ENCODE measurements at places on chromosomes 12 and 14. TPM values are rescaled to one million over a fixed set of nuclear protein-coding genes. Genes with fewer than 3 reads are reported as not detected.

- H3K4me3 ChIP-seq, result no peak overlapping the region
- no peaks in the 10 kb centered on the region for H3K27me3 ChIP-seq
- no peak overlapping the region for H3K27ac ChIP-seq
- DNase-seq, result no peak
- no peaks in the 10 kb centered on the region for H3K36me3 ChIP-seq
- peaks cover 24% of the 10 kb centered on the region for H3K4me1 ChIP-seq
These were observed 68.1 kb downstream of the NCOR2 start for GRCh38 chr12:124499190-124499753.

The TMPRSS12 gene
- not detected for total RNA-seq

- DNase-seq, result no peak
- H3K4me3 ChIP-seq, result no peak overlapping the region
- H3K27me3 ChIP-seq, result peaks cover 6% of the 10 kb centered on the region
- H3K4me1 ChIP-seq, result no peaks in the 10 kb centered on the region
- no peak overlapping the region for H3K27ac ChIP-seq
These were observed 74.4 kb downstream of the NTF3 start for GRCh38 chr12:5506295-5506694.

DNA sequence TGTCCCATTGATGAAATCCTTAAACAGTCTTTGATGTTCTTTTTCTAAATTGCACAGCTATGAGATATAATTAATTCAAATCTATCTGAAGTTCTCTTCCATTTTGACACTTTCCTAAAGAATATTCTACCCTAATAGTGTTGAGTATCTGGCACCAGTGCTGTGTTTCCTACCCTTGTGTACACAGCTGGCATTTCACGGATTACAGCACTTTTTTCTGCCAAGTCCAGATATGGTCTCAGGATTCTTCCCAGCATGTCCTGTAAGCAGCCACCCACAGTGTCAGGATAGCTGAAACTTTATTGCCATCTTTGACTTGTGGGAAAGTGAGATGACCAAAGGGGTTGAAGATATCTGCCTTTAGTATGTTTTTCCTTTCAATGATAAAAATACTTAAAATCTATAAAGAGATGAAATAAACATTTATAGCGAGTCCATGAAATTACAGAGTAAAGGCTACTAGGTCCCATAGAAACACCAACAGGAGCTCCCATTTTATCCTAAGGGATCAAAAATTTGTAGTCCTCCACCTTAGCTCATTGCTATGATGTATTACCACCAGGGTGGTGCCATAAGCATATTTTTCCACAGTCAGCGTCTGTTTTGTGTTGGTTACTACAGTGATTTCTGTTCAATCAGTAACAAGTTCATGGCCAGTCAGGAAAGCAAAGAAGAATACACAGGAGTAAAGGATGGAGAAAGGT is 96.7 kb downstream of the TRHDE start:
- H3K36me3 ChIP-seq, result no peaks in the 10 kb centered on the region
- no peak for DNase-seq
- H3K4me1 ChIP-seq, result no peaks in the 10 kb centered on the region
- H3K27me3 ChIP-seq, result no peaks in the 10 kb centered on the region
- H3K4me3 ChIP-seq, result no peak overlapping the region

DNA sequence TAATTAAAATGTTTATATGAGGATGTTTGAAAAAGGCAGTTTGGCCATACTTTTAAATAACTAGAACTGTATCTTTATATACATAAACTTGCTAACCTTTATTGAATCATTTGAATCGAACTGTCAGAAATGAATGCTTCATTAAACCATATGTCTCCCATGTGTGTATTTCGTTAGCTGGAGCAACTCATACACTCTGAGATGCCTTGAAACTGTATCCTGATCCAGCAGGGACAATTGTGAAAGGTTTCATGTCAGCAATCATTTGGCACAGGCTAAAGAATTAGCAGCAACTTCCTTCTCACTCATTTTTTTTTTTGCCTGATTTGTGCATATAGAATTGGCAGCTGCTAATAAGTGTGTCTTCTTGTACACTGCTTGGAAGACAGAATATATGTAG is 109.9 kb downstream of the NAV3 start:
- no peak for DNase-seq
- no peaks in the 10 kb centered on the region for H3K36me3 ChIP-seq
- H3K4me1 ChIP-seq, result no peaks in the 10 kb centered on the region
- no peak overlapping the region for H3K4me3 ChIP-seq

DNA sequence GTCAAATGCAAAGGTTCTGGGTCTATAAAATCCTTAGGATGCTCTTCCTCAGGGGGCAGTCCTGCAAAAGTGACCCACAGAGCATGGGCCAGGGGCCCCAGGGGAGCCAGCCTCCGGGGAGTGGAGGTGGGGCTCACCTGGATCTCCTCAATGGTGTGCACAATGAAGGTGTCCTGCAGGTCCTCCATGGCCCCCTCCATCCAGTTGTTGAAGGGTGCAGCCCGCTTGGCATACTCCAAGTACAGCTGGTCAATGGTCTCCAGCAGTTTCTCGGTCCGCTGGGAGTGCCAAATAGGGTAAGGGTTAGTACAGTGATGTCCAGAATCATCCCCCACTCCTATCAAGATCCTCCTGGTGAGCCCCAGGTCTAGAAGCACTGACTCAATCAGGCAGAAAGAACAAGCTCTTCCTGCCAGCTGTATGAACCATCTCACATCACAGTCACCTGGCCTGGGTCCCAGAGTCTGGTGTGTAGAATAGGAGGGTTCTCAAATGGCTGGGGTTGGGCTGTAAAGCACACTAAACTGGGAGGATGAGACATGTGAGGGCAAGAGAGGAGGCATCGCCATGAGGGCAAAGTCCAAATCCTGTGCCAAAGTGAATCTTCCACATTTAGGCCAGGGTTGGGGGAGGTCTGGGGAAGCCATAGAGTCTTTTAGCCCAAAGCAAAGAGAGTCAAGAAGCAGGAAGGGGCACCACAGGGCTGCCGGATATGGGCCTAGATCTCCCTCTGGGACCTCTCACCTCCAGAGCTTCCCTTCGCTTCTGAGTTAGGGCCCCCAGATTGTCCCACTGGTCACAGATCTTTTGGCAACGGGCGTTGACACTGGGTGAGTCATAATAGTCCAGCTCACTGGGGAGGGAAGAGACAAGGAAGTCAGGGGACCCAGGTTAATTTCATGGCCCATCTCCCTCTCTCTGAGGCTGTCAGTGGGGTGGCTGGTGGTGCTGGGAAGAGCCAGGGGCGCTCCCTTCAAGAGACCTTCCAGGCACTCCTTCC is 91.5 kb upstream of the ZFP36L1 start:
- no peak overlapping the region for H3K4me3 ChIP-seq
- peaks cover 20% of the 10 kb centered on the region for H3K36me3 ChIP-seq
- no peak overlapping the region for H3K27ac ChIP-seq
- no peaks in the 10 kb centered on the region for H3K4me1 ChIP-seq

- DNase-seq, result no peak
- H3K27ac ChIP-seq, result no peak overlapping the region
- H3K27me3 ChIP-seq, result peaks cover 11% of the 10 kb centered on the region
- no peaks in the 10 kb centered on the region for H3K4me1 ChIP-seq
- no peak overlapping the region for H3K4me3 ChIP-seq
- no peaks in the 10 kb centered on the region for H3K36me3 ChIP-seq
These were observed 51.0 kb downstream of the KANSL2 start for GRCh38 chr12:48631071-48631470.

The SMIM41 gene
- not detected for total RNA-seq

DNA sequence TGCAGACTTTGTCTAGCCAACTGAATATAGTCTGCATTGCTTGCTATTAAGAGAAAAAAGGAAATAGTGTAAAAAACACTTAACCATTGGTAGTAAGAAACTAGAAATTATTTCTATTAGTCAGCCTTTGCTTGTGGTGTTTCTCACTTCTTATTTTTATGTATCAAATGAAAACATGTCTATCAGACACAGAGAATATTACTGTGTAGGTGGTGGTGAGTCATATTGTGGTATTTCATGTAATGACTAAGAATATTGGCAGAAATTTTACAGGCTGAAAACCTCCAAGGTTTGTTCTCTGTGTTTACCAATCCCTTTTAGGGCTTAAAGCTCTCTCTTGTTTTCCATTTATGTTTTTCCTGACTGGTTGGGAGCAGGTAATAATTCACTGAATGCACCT is 87.2 kb downstream of the DAAM1 start:
- DNase-seq, result no peak
- no peaks in the 10 kb centered on the region for H3K27me3 ChIP-seq
- H3K4me3 ChIP-seq, result no peak overlapping the region

GRCh38 chr12:53328043-53328435 is 6.6 kb upstream of the AAAS start:
- no peak overlapping the region for H3K27ac ChIP-seq
- peaks cover 22% of the 10 kb centered on the region for H3K27me3 ChIP-seq
- H3K4me3 ChIP-seq, result no peak overlapping the region
- DNase-seq, result no peak
- H3K4me1 ChIP-seq, result peaks cover 20% of the 10 kb centered on the region

The RPS6KA5 gene
- total RNA-seq, result 50.8 TPM

The KLRC1 gene
- total RNA-seq, result 5.0 TPM

DNA sequence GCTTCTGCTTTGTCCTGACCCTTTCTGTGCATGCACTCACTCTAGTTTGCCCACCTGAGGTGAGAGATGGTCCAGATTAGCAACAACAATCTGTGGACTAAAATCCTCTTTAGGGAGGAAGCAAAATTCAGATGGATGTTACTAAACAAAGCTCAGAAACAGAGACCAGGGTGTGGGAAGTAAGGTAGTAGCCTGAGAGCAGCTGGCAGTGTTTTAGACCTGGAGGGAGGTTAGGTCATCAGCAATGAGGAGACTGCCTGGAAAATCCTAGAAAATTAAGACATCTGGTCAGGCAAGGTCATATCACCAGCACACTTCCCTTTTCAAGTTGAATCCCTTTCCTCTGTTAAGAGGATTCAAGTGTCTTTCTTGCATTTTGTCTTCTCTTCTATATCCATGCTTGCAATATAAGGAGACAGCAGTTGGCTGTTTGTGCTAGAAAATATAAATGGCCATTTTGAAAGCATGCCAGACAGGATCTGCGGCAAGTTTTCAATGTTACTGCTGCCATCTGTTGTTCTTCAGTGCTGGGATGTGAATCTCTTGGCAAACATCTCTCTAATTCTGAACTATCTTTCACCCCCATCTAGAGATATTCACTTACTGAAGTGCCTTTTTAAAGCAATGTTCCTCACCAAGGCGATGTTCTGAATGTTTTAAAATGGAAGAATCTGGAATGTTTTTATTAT is 266.4 kb downstream of the NAV3 start:
- DNase-seq, result no peak
- no peak overlapping the region for H3K27ac ChIP-seq
- H3K4me1 ChIP-seq, result no peaks in the 10 kb centered on the region
- H3K36me3 ChIP-seq, result no peaks in the 10 kb centered on the region
- no peaks in the 10 kb centered on the region for H3K27me3 ChIP-seq
- no peak overlapping the region for H3K4me3 ChIP-seq

DNA sequence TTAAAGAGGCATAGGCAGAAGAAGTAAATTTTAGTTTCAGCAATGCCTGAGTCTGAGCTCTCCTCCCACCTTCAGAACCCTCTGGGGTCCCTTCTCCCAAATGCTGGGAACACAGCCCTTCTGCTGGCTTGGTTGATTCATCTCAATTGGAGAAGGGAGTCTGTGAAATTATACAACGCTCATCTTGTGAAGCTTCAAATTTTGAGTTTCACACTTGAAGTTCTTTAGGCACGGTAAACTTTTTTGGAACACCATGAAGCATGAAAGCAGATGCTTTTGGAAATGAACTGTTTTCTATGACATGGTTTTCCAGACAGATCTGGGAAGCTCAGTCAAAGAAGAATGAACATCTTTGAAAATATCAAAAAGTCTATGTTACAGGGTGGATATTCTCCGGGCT is 69.9 kb downstream of the TBK1 start:
- H3K4me1 ChIP-seq, result peaks cover 18% of the 10 kb centered on the region
- DNase-seq, result no peak

The NUBPL gene
- 8.6 TPM for total RNA-seq

GRCh38 chr12:106317406-106318082 is 15.0 kb downstream of the TCP11L2 start:
- no peaks in the 10 kb centered on the region for H3K36me3 ChIP-seq
- no peak overlapping the region for H3K4me3 ChIP-seq
- H3K27ac ChIP-seq, result no peak overlapping the region

GRCh38 chr14:50812856-50813543 is 18.0 kb downstream of the NIN start:
- peak overlapping the region; percentile 92 for H3K27ac ChIP-seq
- peak overlapping the region; percentile 72 for H3K4me3 ChIP-seq

- no peaks in the 10 kb centered on the region for H3K4me1 ChIP-seq
- H3K27ac ChIP-seq, result no peak overlapping the region
- no peak for DNase-seq
These were observed 31.5 kb upstream of the SLCO1B3 start for GRCh38 chr12:20778969-20779368.

The PMCH gene
- not detected for total RNA-seq

The KLRG1 gene
- 4.3 TPM for total RNA-seq

- H3K4me1 ChIP-seq, result peaks cover 7% of the 10 kb centered on the region
- H3K27me3 ChIP-seq, result no peaks in the 10 kb centered on the region
- H3K27ac ChIP-seq, result no peak overlapping the region
- no peak for DNase-seq
These were observed 29.3 kb downstream of the SLC7A8 start for GRCh38 chr14:23153851-23154796.

The NANOG gene
- not detected for total RNA-seq

- H3K4me3 ChIP-seq, result no peak overlapping the region
- no peaks in the 10 kb centered on the region for H3K27me3 ChIP-seq
- peaks cover 21% of the 10 kb centered on the region for H3K36me3 ChIP-seq
- no peak for DNase-seq
These were observed 22.8 kb downstream of the DDX51 start for GRCh38 chr12:132121283-132121682.

DNA sequence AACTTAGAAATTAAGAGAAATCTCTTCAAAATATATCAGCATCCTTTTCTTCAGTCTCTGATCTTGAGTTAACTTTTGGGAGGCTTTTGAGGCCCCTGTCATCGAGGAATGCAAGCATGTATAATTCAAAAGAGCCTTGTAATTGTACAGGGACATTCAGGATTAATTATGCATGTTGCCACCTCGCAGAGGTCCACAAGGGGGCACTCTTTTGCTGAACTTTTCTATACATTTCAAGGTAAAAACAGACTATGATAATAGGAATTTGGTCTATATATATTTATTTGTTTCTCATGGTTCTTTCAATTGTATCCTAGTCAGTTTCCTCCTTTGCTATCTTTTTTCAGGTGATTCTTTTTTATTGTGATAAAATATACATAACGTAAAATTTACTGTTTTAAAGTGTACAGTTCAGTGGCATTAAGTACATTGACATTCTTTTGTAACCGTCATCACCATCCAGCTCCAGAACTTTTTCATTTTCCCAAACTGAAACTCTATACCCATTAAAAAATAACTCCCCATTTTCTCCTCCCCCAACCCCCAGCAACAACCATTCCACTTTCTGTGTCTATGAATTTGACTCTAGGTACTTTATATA is 47.0 kb upstream of the SLC2A13 start:
- no peak overlapping the region for H3K4me3 ChIP-seq
- H3K27ac ChIP-seq, result no peak overlapping the region
- H3K4me1 ChIP-seq, result no peaks in the 10 kb centered on the region
- no peaks in the 10 kb centered on the region for H3K36me3 ChIP-seq

The SERPINA6 gene
- total RNA-seq, result not detected

Data from activated CD8-positive, alpha-beta T cell treated with anti-CD3 and anti-CD28 coated beads, Interleukin-2, amount 10 ng/mL, durations not matched to agents 7 days and 5 days (primary cell).